ENCODE measurements at places on chromosomes 4 and X. TPM values are rescaled to one million over a fixed set of nuclear protein-coding genes. Genes with fewer than 3 reads are reported as not detected.

Gene IBSP
- 15.6 TPM for total RNA-seq

Gene SLC25A31
- not detected for total RNA-seq

Gene RWDD4
- 25.9 TPM for total RNA-seq

Gene MTMR8
- total RNA-seq: 0.72 TPM

Gene AFM
- total RNA-seq: not detected

DNA sequence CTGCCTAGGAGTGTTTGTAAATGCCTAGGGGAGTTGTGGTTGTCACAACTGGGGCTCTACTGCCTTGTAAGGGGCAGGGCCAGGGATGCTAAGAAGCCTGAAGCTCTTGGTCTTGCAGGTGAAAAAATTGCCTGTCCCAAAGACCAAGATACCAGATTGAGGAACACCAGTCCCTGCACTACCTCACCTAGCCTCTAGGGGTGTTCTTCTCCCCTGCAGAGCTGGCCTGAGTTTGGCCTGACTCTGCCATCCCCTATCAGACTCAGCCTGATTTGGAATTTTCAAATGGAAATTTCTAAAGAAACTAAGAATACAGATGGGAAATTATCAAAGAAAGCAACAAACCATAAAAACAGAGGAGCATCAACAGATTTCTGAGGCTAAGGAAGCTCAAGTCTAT is 90.4 kb downstream of the ZC4H2 start:
- no peak for DNase-seq

DNA sequence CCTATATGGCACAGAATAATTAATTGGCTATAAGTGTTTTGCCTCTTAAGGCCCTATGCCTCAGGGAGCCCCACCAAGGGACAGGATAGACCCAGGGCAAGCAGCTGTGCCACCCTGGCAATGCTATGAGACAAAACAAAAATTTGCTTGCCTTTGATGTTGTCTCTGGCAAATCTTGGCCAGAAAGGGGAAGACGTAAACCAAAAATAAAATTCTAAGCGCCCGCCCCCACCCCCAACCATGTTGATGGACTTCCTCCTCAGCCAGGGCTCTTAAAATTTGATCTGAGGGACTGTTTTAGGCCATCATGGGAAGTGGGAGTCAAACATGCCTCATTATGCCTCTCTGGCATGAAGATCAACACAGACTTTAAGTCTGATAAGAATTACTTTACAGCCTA is 130.5 kb upstream of the APOOL start:
- no peak for DNase-seq

GRCh38 chr4:151052785-151053184 is 37.7 kb upstream of the LRBA start:
- no peak for DNase-seq

GRCh38 chr4:89914609-89915550 is 20.2 kb downstream of the MMRN1 start:
- DNase-seq: no peak

DNA sequence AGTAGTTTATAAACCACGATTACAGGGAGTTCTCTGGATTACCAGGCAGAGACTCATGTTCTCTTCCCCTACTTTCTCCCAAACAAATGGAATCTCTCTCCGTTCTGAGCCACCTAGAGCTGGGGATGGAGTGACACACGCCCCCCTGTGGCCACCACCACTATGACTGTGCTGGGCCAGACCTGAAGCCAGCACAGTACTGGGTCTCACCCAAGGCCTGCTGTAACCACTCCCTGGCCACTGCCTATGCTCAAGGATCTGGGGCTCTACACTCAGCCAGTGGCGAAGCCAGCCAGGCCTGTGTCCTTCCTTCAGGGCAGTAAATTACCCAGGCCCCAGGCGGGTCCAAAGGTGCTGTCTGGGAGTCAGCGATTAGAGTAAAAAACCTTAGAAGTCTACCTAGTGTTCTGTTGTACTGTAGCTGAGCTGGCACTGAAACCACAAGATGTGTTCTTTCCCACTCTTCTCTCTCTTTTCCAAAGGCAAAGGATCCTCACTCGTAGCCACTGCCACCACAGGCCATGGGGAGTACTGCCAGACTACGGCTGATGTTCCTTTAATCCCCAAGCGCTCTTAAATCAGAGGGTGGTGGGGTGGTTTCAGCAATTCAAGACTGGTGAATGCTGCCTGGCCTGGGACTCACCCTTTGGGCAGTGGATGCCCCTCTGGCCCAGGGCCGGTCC is 412.2 kb upstream of the ARX start:
- no peak for DNase-seq

DNA sequence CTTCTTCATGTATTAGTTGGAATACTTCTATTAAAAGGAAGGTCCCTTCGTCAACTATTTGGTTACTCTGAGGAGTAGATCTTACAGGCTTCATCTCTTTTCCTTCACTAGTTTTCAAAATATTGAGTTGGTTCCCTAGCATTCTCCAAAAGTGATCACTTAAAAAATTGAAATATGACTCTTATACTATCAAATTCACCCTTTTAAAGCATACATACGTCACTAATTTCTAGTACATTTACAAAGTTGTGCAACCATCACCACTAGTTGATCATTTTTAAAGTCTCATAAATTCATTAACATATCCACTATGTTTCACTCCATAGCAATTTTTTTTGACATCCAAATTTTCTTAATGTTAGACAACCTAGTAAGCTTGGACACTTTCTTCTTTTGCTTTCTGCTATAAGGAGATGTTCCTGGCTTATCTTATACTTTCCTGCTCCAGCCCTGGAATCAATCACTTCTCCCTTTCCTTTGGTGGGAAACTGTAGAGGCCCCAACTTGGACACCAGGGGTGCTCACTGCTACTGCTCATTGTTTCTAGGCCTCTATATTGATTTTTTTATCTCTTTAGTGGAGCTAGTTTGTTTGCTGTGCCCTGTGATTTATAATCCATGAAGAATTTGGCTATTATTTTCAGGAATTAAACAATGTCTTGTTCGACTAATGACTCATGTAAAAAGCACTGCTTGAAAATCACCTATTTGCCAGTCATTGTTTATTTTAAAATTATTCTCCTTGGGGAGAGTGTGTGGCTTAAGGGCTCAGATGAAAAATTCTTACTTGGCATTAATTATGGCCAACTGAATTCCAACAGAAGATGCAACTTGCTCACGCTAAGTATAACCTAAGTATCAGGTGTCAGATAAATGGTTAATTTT is 4.0 kb upstream of the ZFX start:
- DNase-seq: peak; percentile 80

DNA sequence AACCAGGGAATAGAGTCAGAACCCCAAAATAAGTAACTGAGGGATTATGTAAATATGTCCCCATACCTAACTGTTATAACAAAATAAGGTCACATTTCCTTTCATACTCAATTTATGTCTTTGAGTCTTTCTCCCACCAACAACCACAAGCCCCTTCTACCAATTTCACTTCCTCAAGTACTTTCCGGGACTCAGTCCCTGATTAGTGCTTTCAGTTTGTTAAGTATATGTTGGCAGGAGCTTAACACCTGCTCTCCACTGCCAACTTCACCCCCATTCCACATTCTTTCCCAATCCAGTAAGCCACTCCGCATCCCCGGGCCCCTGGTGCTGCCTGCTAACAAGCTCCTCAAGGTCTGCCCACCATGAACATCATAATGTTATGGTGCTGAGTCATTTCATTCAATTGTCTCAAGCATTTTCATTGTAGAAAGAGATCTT is 71.3 kb upstream of the SPRY1 start:
- DNase-seq: no peak

- DNase-seq: peak; percentile 37
These were observed 2.6 kb upstream of the OTUD4 start for GRCh38 chr4:145183023-145183422.

DNA sequence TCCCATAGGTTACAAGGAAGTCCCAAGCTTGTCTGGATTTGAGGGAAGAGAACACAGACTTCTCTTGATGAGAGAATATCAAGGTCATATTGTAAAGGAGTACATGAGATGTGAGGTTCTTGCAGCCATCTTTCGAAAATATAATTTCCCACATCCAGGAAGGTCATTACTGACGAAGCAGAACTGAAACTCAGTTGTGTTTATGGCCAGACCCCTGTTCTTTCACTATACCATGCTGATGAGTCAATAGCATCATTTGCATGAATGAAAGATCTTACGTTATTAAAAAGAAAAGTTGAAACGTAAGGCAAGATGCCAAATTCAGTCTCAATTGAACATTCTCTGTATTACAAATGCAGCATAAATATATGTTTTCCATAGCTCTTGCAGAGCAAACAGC is 14.2 kb upstream of the CCDC149 start:
- no peak for DNase-seq

GRCh38 chr4:174358410-174358809 is 74.7 kb downstream of the CEP44 start:
- DNase-seq: no peak

DNA sequence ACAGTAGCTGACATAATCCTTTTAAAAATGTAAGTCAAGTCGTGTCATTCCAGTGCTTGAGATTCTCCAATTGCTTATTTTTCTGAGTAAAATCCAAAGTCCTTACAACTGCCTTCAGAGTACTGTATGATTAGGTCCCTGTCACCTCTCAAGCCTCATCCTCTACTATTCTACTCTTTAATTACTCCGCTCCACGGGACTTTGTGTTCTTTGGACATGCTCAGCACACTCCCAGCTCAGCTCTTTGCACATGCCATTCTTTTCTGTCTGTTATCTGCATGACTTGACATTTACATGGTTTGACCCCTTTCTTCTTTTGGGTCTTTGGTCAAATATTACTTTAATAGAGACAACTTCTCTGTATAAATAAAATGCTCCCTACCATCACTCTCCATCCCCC is 15.1 kb downstream of the FAM47E start:
- DNase-seq: no peak

- no peak for DNase-seq
These were observed 101.9 kb downstream of the QRFPR start for GRCh38 chr4:121278811-121279368.

- no peak for DNase-seq
These were observed 267.9 kb downstream of the TLL1 start for GRCh38 chr4:166140951-166141350.

DNA sequence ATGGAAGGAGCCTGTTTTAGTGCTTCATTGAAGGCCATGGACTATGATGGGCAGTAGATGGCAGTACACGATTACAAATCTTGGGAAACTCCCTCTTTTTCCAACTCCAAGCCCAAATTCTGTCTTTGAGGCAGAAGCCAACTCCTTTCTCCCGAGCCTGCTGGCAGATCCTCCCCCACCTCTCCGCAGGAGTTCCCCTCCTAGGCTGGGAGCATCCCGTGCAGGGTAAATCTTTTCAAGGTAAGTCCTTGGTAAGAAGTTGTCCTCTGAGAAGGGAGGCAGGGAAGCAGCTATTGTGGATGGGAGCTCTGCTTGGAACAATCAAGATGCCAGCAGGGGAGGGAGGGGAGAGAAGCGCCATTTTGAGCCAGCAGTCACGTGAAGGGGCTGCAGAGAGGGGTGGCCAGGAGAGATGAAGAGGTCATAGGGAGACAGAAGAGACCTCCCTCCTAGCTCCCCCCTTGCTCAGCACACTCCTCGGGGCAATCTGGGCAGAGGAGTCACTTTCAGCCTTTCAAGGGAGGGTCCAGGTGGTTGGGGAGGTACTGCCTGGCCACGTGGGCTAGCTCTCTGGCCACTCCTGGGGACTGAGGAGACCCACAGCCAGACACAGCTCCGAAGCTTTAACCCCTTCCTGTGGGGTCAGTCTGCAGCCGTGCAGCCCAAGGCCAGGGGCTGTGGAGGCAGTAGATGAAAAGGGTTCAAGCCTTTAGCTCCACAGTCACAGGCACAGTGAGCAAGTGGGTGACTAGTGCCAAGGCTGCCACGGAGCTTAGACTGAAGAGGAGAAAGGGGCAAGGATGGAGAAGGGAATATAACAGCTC is 9.6 kb downstream of the CC2D2A start:
- DNase-seq: peak; percentile 77

GRCh38 chr4:174496631-174497432 is 25.5 kb downstream of the HPGD start:
- no peak for DNase-seq

- DNase-seq: no peak
These were observed 58.0 kb upstream of the PTPN13 start for GRCh38 chr4:86536151-86536550.

GRCh38 chr4:26751838-26752237 is 108.8 kb upstream of the STIM2 start:
- DNase-seq: no peak

GRCh38 chrX:71170660-71171059 is 26.0 kb downstream of the NLGN3 start:
- peak; percentile 55 for DNase-seq

DNA sequence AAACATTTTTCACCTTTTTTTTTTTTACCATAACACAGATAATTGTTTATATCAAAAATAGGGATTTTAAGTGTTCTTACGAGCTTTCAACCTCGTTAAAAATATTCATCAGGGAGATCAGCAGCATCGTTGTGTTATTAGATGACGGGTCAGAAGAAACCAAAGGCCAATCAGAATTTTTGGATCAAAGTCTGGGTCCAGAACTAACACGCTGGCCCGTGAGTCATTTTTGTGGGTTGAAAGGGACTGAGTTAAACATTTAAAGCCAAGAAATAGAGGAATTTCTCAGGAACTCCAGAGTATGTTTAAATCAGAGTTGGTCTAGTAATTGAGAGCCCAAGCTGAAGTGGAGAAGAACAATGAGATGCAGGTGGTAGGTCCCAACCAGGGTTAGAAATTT is 170.8 kb downstream of the TLL1 start:
- no peak for DNase-seq

All from osteoblast (primary cell).